ENCODE measurements at places on chromosomes 6 and 20.

DNA sequence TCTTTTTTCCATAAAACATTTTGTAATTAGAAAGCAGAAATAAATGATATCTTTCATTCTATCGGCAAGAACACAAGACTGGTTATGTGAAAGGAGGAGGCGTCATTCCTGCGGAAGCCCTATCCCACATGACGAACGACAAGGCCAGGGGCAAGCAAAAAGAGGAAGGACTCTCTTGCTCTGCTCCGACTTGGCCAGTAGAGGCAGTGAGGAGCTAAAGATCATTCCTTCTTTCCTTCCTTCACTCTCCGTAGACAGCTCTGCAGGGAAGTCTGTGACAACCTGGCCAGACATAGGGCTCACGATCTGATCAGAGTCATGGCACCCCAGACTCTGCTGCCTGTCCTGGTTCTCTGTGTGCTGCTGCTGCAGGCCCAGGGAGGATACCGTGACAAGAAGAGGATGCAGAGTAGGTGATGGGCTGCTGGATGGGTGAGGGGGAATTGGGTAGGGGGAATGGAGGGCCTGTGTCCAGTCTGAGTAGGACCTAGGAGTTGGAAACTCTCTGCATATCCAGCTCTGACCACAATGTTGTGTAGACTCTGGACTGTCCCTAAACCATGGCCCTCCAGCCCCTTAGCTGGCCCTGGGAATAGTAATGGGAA is at the start of gene WFDC10A:
WFDC10A (plus strand) TSS at position 244 of the 605 bp plus-strand sequence; CDS start at position 319, 75 bp downstream.
- peak; percentile 45 for DNase-seq

DNA sequence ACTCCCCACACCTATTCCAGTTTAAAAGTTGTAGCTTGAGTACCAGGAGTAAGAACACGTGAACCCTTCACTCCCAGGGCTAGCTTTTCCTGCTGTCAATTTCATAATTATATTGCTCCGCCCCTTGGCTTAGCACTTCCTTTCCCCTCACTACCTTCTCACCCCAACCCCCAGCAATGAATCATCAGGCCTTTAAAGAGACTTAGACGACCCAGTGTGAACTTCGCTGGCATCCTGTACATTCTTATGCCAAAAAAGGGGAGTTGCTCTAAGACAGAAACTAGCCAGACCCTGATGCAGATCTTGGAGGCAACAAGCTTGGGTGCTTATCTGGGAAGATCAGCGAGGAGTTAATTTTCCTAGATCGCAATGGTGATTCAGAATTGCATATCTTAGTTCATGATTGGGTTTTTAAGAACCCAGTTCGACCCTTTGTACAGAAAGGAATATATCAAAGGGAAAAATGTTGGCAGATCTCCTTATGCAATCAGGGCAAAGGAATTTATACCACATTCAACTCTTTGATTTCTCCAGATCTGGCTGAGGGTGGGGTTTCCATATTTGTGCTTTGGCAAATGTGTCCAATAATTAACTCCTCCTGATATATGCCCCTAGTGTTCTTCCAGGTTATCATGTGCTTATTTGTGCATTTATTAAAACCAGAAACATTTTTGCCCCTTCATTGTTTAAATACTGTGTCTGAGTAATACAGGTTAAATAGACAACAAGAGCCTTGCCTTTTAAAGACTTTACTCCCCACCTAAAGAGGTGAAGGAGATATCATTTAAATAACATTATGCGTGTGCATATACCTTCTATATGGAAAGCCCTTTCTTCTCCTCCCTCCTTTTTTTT is 8.1 kb upstream of the ATXN1 start:
- peak; percentile 63 for DNase-seq

- no peak for DNase-seq
These were observed 20.1 kb downstream of the RNASET2 start for GRCh38 chr6:166936079-166936787.

- peak; percentile 56 for DNase-seq
These were observed 145.5 kb upstream of the RNF24 start for GRCh38 chr20:4160761-4161305.

DNA sequence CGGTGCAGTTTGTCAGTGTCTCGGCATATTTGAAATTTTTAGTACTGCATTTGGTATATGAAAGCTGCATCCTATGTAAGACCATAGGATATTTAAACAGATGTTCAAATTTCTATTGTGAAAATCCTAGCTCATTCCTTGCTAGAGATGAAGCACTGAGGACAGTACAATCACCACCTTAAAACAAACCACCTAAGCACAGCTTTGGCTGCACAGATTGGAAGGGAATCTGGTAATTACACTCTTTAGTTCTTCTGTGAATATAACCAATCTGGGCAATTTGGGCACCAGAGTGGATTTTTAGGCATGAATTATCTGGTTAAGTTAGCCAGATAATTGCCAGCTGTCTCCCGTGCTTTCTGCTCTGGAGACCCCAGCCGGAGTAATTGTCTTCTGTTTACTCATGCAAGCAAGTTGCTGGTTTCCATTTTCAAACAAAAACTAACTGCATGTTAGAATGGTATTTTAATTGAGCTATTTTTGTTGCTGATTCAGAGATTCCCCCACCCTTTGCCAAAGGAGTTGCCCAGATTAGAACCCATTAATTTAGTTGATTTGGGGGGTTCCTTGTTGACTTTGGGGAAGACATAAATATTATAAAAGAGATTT is 36.9 kb downstream of the E2F3 start:
- DNase-seq: no peak

DNA sequence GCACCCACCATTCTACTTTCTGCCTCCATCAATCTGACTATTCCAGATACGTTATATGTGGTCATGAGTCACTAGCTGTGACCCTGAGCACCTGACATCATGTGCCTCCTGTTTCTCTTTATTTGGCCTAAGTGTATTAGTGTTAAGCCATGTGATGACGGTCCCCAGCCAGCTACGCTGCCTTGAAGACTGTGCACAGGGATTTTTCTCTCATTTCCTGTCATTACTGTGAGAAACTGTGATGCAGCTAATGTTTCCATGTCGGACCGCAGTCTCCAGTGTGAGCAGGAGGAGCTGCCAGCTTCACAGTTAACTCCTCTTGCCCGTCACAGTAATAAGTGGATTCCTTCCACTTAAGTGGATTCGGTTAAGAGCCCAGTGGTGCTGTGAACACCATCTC is 9.9 kb upstream of the SPATS1 start:
- no peak for DNase-seq

- DNase-seq: no peak
These were observed 32.0 kb downstream of the CEP43 start for GRCh38 chr6:167031082-167031709.

DNA sequence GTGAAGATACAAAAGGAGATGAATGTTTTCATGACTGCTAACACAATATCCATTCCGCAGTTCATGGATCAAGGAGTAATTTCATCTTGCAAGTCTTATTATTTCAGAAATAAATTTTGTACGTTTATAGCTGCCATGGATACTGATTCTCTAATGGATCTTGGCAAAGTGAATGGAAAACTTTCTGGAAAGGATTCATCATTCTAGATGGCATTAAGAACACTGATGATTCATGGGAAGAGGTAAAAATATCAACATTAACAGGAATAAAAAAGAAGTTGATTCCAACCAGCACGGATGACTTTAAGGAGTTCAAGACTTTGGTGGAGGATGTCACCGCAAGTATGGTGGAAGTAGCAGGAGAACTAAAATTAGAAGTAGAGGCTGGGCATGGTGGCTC is 2.8 kb downstream of the HUS1B start:
- DNase-seq: no peak

GRCh38 chr6:143026696-143027449 is 33.8 kb upstream of the AIG1 start:
- DNase-seq: peak; percentile 62

DNA sequence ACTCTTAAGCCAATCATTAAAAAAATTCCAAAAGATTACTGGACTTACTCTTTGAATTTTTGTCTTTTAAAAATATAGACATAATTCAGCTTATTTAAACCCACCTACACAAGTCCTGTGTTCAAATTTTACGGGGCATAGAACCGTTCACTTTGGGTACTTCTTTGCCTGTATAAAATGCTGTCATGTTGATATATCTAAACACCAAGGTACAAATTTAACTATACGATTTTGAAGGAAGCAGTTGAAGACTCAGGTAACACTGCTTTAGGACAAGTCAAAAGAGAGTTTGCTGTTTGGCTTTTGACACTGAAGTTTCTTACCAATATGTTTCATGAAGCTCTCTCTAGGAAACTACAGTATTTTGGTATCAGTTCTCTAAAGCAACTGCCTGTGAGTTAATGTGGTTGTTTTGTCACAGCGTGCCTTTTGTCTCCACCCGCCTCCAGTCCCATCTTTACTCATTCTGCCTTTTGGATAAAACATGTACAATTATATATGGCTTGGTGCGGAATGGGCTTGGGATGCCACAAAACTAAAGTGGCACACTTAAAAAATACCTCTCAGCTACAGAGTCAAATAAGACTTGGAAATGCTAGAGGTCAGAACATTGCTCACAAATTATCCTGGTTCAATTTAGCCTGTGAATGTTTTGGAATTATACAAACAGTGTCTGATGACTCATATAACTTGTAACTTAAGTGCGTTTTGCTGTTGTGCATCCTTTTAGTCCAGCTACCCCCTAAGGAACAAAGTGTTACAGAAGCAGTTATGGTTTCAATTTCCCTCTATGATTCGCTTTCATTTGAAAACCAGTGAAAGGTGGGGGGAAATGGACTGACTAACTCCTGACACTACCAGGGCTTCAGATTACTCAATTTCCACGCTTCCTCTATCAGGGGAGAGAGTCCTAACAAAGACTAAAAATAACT is 38.7 kb downstream of the RGS17 start:
- no peak for DNase-seq

DNA sequence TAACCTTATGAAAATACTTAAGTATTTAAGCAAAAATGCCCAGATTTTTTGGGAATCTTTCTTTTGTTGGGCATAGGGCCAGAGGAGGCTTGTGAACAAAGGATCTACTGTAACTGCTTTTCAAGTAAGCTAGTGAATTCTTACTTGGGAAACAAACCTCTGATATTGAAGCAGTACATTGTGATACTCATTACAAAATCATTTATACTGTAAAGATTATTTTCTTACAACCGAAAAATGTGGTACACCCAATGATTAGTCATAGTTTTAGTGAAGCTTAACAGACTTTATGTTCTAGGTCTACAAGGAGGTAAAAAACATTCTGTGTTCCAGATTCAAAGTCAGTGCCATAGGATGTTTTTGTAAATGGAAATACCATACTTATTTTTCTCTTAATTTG is 272.9 kb upstream of the KCNQ5 start:
- no peak for DNase-seq

GRCh38 chr6:81307651-81308214 is 444.7 kb downstream of the TENT5A start:
- DNase-seq: no peak

DNA sequence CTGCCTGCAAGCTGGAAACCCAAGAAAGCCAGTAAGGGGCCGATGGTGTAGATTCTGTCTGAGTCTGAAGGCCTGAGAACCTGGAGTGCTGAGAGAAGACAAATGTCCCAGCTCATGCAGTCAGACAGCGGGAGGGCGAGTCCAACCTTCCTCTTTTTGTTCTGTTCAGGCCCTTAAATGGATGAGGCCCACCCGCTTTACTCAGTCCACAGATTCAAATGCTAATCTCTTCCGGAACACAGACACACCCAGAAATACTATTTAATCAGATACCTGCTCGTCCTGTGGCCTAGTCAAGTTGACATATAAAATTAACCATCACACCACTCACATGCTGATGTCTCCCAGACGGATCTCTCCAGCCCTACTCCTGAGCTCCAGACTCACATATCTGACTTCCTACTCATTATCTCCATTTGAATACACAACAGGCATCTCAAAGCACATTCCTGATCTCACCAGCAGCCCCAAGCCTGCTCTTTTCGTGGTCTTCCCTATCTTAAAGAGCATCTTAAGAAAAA is 26.7 kb upstream of the SRC start:
- DNase-seq: no peak

- no peak for DNase-seq
These were observed 136.7 kb downstream of the MMUT start for GRCh38 chr6:49326347-49326746.

DNA sequence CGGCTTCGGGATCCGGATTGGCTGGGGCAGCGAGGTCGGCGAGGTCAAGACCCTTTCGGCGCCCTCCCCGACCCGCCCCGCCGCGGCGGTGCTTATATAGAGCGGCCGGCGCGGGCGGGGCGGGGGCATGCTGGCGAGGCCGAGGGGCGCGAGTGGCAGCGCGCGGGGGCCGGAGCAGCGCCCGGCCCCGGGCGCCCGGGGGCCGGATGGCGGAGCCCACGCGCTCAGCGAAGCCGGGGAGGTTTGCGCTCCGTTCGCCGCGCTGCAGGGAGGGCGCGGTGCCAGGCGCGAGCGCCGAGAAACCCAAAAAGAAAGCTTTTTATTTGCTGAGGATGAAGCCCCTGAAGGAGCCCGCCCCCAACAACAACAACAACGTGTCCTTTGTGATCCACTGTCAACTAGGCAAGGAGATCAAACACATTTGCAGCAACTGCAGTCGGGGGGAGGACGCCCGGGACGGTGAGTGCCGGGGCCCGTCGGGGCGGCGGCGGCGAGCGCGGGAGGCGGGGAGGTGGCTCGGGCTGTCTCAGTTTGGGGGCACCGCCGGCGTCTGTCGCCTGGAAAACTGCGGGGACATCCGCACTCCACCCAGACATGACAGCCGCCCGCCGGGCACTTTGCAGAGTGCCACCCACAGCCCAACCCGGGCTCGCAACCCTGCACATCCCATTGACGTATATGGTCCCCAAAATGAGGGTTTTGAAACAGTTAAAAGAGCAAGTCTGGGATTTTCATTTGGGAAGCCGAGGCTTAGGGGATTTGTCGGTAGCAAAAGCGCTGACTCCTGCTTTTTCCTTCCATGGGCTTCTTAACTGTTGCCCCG is 297.3 kb downstream of the PHACTR1 start:
- no peak for DNase-seq

DNA sequence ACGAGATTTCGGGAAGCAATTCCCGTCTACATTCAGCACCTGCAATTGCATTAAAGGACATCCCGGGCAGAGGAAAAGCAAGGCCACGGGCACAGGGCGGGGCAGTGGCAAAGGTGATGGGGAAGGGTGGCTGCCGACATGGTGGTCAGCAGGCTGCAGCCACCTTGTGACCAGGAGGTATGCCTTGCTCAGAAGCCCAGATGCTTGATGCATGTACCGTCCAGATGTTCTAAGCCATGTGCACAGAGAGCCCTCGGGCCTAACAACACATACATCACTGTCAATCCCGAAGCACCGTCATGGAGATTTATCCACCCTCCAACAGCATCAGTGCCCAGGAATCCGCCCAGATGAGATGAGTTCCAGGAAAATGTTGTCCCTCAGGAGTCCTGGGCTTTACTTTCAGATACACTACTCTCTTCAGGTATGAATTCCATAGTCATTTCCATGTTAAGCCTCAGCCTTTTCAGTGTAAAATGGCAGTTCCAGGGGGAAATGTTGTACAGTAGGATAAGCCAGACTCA is 77.8 kb upstream of the FRMD1 start:
- DNase-seq: no peak
